ENCODE measurements at places on chromosomes 11 and 22.

- peak; percentile 83 for DNase-seq
These were observed 23.9 kb upstream of the ZC3H12C start for GRCh38 chr11:110069158-110069737.

- no peak for DNase-seq
These were observed 104.2 kb downstream of the SCN3B start for GRCh38 chr11:123549926-123550917.

GRCh38 chr22:30004694-30005093 is 75.6 kb upstream of the HORMAD2 start:
- DNase-seq: no peak

- DNase-seq: no peak
These were observed 27.6 kb upstream of the ZBTB16 start for GRCh38 chr11:114031967-114032320.

- peak; percentile 79 for DNase-seq
These were observed 45.5 kb downstream of the PACSIN2 start for GRCh38 chr22:42969348-42969975.

DNA sequence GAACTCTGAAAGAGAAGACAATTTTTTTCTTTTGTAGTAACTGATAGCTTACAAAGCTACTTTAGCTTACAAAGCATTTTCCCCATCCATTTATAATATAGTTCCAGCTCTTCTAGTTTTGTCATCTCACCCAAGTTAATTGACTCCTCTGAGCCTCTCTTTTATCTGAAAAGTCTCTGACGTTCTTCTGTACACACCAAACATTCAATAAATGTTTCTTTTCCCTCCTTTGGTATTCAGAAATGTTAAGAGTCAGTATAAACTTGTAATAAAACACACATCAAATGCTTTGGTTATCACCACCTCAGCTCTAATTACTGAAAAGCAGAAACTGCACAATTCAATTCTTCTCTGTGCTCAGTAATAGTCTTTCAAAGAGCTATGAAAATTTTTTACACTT is 5.9 kb downstream of the CCDC90B start:
- no peak for DNase-seq

DNA sequence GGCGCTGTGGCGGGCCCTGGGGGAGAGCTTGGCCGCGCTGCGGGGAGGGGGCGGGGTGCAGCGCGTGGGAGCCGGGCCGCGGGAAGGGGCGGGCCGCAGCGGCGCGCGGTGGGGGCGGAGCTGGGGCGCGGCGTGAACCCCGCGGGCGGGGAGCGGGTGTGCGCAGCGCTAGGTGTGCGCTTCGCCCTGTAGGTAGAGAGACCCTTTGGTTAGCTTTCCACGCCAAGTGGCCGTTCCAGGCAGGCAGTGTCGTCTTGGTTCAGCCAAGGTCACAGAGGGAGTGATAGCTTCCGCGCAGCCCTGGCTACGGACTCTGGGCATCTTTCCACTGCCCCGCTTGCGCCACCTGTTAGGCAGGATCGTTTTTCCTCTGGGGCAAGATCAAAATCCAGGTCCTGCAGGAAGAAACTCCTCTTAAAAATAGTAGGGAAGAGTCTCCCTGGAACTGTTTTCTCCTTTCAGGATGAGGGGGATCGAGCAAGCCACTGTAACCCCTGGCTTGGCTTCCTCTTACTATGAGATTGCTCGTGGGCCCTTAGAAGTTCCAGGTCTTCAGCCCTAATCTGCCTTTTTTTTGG is 434 bp downstream of the BANF1 start:
- no peak for DNase-seq

GRCh38 chr11:19676475-19677380 is 35.9 kb upstream of the NAV2 start:
- DNase-seq: peak; percentile 37

DNA sequence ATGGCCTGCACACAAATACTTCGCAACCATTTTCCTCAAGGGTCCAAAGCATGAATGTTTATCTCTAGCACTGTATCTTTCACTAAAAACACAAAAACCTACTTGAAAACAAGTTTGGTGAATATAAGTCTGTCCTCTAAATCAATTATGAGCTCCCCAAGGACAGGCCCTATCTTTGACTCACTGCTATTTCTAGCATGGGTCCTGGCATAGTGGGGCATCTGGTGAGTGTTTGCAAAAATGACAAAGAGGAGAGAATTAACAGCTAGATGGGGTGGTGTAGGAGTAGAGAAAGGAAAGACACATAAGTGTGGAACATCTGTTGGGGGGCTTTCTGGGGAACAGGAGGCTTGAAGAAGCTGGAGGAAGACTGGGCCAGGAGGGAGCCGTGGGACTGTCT is 74.0 kb upstream of the PHOX2A start:
- no peak for DNase-seq

- DNase-seq: peak; percentile 76
These were observed 585 bp downstream of the CYB5R3 start for GRCh38 chr22:42648368-42649245.

DNA sequence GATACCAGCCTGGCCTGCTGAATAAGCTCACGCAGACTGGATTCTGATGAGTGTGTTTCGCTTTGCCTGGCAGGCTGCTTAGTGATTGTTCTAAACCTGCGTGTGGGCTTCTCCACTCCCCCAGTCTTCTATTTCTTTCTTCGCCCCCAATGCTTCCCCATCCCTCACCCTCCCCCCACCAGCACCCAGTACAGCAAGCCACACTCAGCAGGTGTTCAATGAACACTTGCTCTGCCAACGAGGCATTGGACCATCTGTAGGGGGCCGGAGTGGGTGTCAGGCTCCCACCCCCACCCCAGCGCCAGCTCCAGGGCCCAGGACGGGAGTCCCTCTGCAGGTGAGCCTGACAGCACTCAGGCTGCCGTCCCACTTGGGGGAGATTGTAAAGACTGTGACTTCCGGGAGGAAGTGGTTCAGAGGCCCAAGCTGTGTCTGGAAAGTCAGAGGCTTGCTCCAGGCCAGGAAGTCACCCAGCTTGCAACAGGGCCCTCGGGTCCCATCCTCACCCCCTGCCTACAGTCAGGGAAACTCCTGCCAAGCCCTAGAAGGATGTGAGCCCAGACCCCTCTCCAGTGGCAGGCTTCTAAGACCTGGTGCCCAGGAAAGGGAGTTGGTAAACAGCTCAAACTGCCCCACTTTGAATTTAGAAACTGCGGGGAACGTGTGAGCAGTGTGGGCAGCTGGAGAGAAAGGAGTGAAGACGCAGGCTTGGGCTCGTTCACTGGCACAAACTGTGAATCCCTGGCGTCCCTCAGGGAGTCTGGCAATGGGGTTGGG is 66.3 kb upstream of the PRDM11 start:
- no peak for DNase-seq

DNA sequence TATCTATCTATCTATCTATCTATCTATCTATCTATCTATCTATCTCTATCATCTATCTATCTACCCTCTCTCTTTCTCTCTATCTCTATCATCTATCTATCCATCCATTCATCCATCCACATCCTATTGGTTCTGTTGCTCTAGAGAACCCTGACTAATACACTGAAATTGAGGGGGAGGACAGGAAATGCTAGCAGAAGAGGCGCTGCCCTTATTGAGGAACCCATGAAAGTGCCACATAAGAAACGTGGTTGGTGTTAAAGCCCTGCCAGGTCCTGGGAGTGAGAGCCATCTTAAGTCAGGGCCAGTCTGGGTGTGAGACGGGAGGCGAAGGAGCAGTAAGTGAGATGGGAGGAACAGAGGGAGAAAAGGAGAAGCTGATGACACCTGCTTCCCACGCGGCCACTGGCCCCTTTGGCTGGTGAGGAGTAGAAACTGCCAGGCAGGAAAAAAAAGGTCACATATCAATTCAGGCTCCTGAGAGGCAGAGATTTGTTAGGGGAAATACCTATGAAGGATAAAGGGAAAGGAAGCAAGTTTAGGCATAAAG is 87.9 kb upstream of the PLET1 start:
- DNase-seq: no peak

- DNase-seq: no peak
These were observed 204.1 kb downstream of the INSC start for GRCh38 chr11:15318814-15319213.

DNA sequence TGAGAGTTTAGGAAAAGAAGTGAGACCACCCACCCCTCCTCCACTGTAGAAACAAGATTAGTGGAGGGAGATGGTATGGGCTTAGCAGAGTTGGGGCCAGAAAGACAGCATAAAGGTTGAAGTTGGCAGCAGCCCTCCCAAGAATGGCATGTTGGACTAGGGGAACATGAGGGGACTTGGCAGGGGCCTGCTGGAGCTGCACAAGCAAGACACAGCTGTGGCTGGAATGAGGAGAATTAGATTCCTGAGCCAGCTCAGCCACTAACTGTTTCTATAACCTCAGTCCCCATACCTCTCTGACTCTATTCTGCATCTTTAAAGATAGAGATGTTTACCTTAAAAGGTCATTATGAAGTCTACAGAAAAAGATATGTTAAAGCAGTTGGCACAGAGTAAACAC is 13.2 kb downstream of the MAP6 start:
- peak; percentile 38 for DNase-seq

DNA sequence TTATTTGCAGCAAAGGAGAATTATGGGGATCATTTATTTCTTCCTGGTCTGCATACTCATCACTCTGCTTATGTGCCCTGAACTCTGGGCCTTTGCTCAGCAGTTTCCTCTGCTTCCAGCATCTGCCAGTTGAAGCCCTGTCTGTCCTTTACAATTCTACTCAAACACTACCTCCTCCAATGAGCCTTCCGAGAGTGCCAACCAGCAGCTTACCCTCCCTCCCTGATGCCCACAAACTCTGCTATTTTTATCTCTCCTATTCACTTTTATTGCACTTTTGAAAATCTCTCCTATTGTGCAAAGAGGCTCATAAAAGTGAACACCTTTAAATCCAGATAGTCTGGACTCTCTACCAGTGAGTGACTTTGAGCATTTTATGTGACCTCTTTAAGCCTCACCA is 3.6 kb upstream of the ME3 start:
- DNase-seq: no peak

- peak; percentile 59 for DNase-seq
These were observed at the start of gene SH3BP1 for GRCh38 chr22:37639070-37639760. TSS of gene SH3BP1 (plus strand) at chr22:37639669. CDS start at chr22:37639788, 119 bp downstream.

- no peak for DNase-seq
These were observed 15.0 kb downstream of the TUB start for GRCh38 chr11:8095806-8096522.

DNA sequence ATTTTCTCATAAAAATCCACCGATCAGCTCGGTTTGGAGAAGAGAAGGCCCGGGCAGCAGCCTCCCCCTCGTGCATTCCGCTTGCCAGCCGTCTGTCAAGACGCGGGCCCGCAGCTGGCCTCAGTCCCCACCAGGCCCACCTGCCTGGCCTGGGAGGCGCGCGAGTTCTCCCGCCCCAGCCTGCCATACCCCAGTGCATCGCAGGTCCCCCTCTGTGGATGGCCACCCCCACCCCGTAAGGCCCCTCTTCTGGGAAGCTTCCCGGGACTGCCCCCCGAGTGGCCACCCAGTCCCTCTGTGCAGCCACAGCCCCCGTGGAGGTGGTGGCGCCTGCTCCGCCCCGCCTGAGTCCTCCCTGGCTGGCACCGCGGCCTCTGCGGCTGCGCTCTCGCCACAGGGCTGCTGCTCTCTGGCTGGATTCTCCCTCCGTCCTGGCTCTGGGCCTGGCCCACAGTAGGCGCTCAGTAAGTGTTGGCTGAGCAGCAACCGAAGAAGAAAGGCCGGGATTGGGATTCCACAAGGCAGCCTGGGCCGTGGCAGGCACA is 74.0 kb upstream of the TCF20 start:
- peak; percentile 79 for DNase-seq

- DNase-seq: no peak
These were observed 4.4 kb upstream of the RAPSN start for GRCh38 chr11:47453365-47453764.

GRCh38 chr22:26444777-26445176 is 15.7 kb downstream of the ASPHD2 start:
- no peak for DNase-seq

- DNase-seq: no peak
These were observed 53.3 kb downstream of the SMIM38 start for GRCh38 chr11:69209038-69209350.

DNA sequence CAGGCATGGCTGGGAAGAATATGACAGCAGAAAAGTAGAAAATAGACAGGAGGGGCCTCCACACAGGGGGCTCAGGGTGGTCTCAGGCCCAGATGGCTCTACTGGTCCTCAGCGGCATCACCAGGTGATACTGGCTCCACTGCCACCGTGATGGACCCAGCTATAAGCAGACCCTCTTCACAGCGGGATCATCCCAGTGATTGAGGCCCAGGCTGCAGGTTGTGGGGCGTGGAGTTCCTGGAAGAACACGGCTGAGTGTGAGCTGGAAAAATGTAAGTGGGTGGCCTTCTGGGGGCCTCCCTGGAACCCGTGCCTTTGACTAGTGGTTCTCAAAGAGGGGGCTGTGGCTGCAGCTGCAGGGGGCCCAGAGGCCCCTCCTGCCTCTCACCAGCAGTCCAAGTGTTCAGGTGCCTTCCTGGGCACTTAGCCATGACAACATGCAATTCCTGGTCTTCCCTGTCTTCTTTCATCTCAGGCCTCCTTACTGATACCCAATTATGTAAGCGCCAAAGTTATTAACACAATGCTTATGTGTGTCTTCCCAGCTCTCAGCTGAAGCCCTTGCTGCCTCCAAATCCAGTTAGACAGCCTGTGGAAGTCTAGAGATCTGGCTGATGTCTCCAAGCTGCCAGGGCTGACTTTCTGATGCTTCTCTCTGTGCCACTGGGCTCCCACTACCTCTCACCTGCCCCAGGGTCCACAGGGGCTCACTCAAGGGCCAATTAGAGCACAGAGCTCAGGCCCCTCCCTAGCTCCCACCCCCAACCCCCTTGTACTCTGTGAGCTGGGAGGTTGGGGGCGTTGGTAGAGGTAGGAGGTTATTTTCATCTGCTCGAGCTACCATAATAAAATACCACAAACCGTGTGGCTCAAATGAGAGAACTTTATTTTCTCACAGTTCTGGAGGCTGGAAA is 110.1 kb upstream of the LMO1 start:
- no peak for DNase-seq
